ENCODE measurements at places on chromosomes 1 and 21. TPM values are rescaled to one million over a fixed set of nuclear protein-coding genes. Genes with fewer than 3 reads are reported as not detected.

DNA sequence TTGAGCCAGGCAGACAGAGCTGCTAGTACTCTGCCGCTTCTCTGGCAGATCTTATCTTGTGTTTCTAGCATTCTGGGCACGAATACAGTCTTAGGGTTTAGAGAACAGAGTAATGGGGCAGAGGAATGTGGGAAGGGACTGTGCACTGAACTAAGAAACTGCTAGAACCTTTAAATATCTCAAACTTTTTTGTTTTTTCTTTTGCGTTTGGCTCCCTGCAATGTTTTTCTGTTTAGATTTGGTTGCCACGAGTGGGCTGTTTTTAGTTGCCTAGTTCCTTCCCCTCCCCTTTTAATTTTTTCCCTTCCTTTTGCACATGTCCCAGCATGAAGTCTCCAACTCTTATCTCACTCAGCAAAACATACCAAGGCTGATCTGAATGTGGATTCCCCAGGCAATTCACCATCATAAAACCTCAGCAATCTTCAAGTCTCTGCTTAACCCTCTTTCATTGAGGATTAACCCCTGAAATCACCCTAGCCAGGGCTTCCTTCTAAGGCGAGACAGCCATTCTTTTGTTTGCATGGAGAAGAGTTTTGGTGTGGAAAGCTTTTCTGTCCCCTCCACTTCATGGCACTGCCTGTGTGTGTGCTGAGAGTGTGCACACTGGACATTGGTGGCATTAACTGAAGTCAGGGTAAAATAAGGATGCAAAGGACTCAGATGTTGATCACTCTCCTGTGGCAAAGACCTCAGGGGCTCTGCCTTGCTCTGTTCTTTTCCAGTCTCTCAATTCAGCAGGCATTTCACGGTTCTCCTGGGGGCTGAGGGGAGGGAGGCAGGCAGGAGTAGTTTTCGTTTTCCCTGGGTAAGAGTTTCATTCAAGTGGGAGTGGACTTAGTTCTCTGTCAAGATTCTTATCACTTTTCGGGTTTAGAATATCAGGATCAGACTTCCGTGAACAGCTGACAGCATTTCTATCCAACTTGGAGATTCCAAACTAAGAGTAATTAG lies 2.8 kb upstream of the ATF3 start:
- peak; percentile 26 for DNase-seq

DNA sequence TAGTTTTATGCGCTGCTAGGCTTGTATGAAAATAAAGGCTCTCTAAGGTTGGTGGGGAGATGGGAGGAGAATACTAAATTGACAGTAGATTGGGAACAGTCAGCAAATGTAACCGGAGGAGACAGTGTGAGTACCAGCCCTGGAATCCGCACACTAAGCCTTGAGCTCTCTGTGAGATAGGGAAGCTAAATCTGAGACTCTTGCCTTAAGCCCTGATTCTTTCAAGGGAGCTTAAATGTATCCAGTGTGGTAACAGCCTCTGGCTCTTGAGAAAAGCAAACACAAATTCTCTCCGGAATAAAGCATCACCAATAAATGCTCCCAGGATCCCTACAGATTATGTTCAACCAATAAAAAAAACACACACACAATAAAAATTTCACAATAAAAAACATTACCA lies 33.0 kb upstream of the PDPN start:
- no peak for DNase-seq

Gene BATF3
- total RNA-seq: 2.5 TPM

- DNase-seq: no peak
Observed at GRCh38 chr21:46001821-46002681, 20.5 kb downstream of the COL6A1 start.

DNA sequence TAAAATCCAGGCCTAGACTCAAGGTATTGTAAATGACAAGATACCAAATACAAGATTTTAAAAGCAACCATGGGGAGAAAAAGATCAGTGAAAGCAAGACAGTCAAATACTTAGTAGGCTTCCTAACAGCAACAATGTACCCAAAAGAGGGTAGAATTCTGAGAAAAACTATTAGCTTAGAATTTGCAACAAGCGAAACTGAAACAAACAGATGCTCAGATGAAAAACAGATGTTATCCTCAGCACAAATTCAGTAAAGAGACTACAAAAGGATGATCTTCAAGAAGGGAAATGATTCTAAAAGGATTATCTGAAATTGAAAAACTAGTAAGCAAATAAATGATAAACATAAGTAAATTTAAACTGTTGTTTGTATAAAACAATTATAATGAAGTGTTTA lies 40.0 kb downstream of the PDC start:
- no peak for DNase-seq

Gene OR6N1
- not detected for total RNA-seq

DNA sequence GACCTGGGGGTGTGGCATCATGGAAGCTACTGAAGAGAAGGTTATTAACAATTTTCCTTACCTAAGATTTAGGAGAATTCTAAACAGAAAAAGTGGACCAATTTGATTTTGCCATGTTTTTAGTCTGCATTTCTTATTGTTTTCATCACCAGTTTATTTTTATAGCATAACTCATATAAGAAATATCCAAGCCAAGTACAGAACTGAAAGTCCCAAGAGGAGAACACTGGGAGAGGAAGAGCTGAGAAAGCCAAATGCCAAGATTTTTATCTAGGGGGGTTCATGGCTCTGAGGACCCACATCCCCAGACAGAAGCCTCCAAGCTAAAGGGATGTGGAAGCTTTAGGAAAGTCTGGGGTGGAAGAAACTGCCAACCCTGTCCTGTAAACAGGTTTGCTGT lies 109.4 kb upstream of the DUSP10 start:
- no peak for DNase-seq

DNA sequence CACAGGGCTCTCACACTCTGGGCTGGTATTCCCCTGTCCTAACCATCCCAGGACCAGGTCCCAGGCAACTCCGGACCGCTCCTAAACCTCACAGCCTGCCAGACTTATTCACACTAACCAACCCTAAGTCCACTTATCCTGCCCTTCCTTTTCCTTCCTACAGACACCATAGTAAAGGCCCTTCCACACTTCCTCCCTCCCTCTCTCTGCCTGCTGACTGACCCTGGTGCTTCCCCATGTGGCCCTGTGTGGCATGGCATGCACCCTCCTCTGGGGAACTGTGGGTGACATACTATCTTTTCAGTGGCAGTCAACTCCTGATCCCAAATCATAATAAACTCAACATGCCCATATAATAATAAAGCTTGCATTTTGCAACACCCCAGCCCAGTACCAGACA lies 155.1 kb upstream of the DNAH14 start:
- no peak for DNase-seq

- DNase-seq: no peak
Observed at GRCh38 chr21:45640888-45641479, 2.5 kb upstream of the PCBP3 start.

Gene VHLL
- total RNA-seq: 0.34 TPM

GRCh38 chr21:42411197-42411869 lies 7.6 kb downstream of the UBASH3A start:
- no peak for DNase-seq

GRCh38 chr1:43021547-43022474 lies 63.1 kb upstream of the SLC2A1 start:
- no peak for DNase-seq

Data from astrocyte (in vitro differentiated cells and primary cell).